ENCODE measurements at places on chromosomes 12 and 14. TPM values are rescaled to one million over a fixed set of nuclear protein-coding genes. Genes with fewer than 3 reads are reported as not detected.
A peak's percentile ranks its signal among the peaks of the same experiment; 100 is the strongest.

RIPK3 gene
- 2.9 TPM for total RNA-seq

GPR132 gene
- 1.3 TPM for total RNA-seq

LRRC10 gene
- 40.5 TPM for total RNA-seq

GRCh38 chr12:64759035-64759894 is at the start of gene GNS:
GNS (minus strand) TSS chr12:64759406; CDS start chr12:64759276, 130 bp downstream.
- DNase-seq = peak; percentile 97

- no peak for DNase-seq
These were observed 134.3 kb downstream of the PLXNC1 start for GRCh38 chr12:94282675-94283074.

- no peak for DNase-seq
These were observed 22.1 kb downstream of the MOK start for GRCh38 chr14:102282751-102283465.

GRCh38 chr14:63470962-63471793 is 72.0 kb downstream of the PPP2R5E start:
- DNase-seq = no peak

- DNase-seq = no peak
These were observed 69.9 kb upstream of the CNTN1 start for GRCh38 chr12:40622246-40622838.

All from Right ventricle myocardium superior (tissue), 1 donor.